ENCODE measurements at places on chromosomes 12 and 14.

- DNase-seq, result peak; percentile 9
Observed at GRCh38 chr14:21987937-21988336, 314.3 kb upstream of the OR4E1 start.

GRCh38 chr12:774051-774614 lies 21.8 kb downstream of the WNK1 start:
- DNase-seq, result no peak

DNA sequence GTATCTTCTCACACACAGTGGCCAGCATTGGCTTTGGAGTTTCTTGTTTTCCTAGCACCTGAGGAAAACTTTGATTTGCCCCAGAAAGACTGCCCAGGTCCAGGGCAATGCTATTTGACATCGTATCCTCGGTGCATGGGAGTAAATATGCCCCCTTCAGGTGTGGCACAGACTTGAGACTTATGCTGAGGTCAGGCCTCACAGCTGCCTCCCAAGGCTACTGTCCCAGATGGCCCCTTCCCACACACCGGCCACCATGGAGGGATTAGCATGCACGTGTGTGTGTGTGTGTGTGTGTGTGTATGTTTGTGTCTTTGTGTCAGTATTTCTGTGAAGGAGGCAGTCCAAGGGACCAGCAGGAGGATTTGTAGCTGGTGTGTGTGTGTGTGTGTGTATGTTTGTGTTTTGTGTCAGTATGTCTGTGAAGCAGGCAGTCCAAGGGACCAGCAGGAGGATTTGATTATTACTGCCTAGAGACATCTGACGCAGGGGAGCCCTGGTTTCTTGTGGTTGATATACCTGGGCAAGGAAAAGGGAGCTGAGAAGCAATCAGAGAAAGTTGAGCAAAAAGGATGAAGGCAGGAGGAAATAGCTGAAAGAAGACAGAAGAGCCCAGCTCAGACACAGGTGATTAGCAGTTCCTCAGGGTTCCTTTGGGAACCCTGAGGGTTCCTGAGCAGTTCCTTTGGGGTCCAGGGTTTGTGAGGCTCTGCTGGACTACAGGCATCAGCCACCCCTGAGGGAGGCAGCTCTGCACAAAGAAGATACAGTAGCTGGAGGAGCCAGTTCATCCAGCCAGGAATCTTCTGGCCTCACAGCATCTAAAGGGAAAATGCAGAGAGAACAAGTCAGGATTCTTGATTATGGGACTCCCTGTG lies 42.2 kb downstream of the COX16 start:
- no peak for DNase-seq

DNA sequence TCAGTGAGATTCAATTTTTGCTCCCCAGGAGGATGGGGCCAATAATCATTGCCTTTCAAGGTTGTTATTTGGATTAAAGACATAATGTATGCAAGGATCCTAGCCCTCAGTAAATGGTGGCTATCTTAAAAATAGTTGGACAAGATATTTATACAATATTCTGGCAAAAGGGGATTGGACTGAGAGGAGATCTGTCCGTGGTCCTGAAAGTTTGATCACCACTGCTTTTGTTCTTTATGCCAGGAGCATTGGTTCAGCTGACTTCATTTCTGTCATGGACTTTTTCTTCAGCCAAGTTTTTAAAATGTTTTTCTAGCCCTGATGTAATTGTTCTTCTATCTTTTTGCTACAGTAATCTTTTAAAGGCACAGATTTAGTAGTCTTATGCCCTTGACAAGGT lies 70.2 kb upstream of the TCL1A start:
- no peak for DNase-seq

GRCh38 chr14:23351681-23352505 lies 794 bp downstream of the SLC22A17 start:
- DNase-seq, result no peak

DNA sequence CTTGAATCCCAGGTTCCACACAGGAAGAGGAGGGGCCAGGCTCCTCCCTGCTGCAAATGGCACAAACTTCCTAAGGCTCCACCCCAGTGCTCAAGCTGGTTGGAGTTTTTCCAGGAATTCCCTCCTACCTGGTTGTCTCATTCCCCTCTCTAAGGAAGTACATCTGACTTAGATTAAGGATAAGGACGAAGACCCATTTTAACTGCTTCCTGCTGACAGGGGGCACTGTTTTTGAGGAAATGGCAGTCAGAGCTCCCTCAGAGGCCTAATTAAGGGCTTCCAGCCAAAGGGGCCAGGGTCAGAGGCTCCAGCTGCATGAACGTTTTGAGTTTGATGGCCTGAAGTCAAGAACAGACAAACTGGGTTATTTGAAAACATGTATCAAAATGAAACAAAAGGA lies 1084.7 kb downstream of the SLC6A15 start:
- DNase-seq, result no peak

DNA sequence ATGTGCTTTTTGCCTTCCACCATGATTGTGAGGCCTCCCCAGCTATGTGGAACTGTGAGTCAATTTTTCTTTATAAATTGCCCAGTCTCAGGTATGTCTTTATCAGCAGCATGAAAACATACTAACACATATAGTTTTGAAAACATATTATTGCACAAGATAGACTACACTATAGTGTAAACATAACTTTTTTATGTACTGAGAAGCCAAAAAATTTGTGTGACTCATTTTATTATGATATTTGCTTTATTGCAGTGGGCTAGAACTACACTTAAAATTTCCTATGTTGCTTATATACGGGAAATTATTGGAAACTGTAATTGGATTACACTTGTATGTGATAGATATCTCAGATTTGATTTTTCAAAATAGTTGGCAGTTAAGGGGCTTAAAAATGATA lies 885.5 kb upstream of the FBXO33 start:
- DNase-seq, result no peak
